ENCODE measurements at places on chromosomes 6 and 20.

- no peak overlapping the region for H3K4me3 ChIP-seq
- DNase-seq, result no peak
- H3K4me1 ChIP-seq, result no peaks in the 10 kb centered on the region
Observed at GRCh38 chr6:21264288-21265033, 329.1 kb upstream of the SOX4 start.

GRCh38 chr6:169589699-169590257 lies 112.1 kb downstream of the WDR27 start:
- H3K36me3 ChIP-seq, result no peaks in the 10 kb centered on the region
- DNase-seq, result peak; percentile 78
- H3K27ac ChIP-seq, result peak overlapping the region; percentile 87

DNA sequence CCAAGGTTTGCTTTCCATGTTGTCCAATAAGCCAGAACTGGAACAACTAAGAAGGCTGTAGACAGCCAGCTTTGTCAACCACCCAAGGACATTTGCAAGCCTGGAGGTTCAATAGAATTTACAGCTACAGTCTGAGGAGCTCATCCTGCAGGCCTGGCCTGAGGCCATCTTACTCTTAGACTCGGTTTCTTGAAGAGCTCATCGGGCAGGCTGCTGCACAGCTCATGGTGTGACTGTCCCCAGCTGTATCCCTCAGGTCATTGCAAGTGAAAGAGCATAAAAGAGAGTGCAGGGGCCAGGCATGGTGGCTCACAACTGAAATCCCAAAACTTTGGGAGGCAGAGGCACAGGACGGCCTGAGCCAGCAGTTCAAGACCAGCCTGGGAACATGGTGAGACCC lies 96.9 kb upstream of the FOXQ1 start:
- no peak for DNase-seq
- no peak overlapping the region for H3K27ac ChIP-seq
- no peaks in the 10 kb centered on the region for H3K4me1 ChIP-seq
- H3K36me3 ChIP-seq, result no peaks in the 10 kb centered on the region

- no peak overlapping the region for H3K4me3 ChIP-seq
- no peaks in the 10 kb centered on the region for H3K4me1 ChIP-seq
- no peak overlapping the region for H3K27ac ChIP-seq
- no peak for DNase-seq
Observed at GRCh38 chr6:36455486-36456027, 12.8 kb downstream of the KCTD20 start.

DNA sequence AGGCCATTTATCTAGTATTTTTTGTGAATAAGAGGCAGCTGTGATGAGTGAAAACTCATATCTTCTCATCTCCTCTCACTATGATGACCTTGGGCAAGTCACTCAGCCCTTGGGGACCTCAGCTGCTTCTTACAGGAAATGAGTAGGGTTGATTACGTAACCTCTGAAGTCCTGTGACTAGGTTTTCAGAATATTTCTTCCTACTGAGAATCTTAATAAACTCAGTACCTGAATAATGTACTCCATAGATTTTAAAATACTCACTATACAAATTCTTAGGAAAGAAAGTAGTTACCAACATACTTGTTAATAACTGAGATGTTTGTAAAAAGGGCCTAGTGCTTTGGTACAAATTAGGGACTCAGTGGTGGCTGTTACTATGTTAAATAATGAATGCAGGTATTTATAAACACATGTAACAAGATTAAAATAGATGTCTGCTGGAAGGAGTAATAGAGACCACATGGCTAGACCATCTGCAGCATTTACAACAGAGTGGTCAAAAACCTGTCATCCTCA lies 60.9 kb downstream of the RPRD1B start:
- H3K27ac ChIP-seq, result peak overlapping the region; percentile 95
- peaks cover 9% of the 10 kb centered on the region for H3K36me3 ChIP-seq
- H3K4me1 ChIP-seq, result peaks cover 60% of the 10 kb centered on the region
- no peak overlapping the region for H3K4me3 ChIP-seq
- H3K27me3 ChIP-seq, result no peaks in the 10 kb centered on the region

DNA sequence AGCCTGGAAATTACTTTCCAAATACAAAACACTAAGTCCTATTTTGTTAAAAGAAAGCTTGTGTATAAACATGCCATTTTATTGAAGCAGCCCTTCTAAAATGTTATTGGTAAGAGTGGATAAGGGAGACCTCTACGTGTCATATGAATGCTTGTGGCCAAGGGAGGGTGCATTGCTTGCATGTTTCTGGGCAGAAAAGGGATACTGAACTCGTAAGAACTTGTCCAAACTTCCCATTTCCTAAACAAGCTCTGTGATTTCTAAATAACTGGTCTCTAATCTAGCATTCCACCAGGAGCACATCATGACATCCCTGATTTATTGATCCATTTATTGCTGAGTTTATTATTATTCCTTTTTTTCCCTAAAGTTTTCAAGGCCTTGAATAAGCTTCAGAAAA lies 474.1 kb downstream of the CD109 start:
- H3K4me3 ChIP-seq, result no peak overlapping the region
- H3K27me3 ChIP-seq, result no peaks in the 10 kb centered on the region
- H3K36me3 ChIP-seq, result no peaks in the 10 kb centered on the region

DNA sequence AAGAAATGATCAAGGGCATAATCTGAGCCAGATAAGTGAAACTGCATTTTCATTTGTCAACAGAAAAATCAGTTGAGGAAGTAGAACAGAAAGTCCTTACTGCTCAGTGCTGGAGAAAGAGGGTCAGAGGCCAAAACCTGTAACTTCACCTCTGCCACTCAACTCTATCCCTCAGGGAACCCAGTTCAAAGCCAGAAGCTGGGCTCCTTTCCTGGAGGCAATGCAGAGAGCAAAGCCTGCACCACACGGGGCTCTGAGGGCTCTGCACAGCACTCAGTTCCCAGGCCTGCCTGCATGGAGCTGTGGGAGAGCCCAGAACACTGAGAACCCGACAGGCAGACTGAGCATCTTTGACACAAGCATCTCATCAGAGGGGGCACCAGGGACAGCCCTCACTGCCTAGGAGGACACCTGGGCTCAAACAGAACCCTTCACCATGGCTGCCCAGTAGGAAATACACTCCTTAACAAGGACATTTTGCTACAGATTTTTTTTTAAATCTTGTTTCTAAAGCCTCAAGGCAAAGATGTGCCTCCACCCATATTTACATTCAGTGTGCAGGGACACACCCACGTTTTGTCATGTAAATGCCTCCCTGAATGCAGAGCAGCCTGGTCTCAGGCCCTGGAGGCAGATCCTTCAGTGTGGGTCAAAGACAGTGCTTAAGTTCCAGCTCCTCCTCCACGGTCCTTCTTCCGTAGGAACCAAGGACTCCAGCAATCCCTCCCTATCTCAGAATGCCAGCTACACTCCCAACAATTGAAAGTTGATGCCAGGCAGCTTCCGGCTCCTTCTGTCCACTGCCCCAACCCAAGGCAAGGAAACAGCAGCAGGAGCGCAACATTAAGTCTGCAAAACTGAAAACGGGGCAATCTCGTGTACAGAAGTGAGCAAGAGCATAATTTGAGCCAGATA lies 6.6 kb downstream of the RNASET2 start:
- H3K4me3 ChIP-seq, result peak overlapping the region; percentile 46
- no peaks in the 10 kb centered on the region for H3K36me3 ChIP-seq
- H3K27me3 ChIP-seq, result no peaks in the 10 kb centered on the region
- DNase-seq, result peak; percentile 37
- H3K27ac ChIP-seq, result peak overlapping the region; percentile 82

GRCh38 chr6:92559003-92559402 lies 860.4 kb downstream of the EPHA7 start:
- no peak overlapping the region for H3K4me3 ChIP-seq
- DNase-seq, result no peak
- no peak overlapping the region for H3K27ac ChIP-seq
- H3K36me3 ChIP-seq, result no peaks in the 10 kb centered on the region
- H3K27me3 ChIP-seq, result no peaks in the 10 kb centered on the region

DNA sequence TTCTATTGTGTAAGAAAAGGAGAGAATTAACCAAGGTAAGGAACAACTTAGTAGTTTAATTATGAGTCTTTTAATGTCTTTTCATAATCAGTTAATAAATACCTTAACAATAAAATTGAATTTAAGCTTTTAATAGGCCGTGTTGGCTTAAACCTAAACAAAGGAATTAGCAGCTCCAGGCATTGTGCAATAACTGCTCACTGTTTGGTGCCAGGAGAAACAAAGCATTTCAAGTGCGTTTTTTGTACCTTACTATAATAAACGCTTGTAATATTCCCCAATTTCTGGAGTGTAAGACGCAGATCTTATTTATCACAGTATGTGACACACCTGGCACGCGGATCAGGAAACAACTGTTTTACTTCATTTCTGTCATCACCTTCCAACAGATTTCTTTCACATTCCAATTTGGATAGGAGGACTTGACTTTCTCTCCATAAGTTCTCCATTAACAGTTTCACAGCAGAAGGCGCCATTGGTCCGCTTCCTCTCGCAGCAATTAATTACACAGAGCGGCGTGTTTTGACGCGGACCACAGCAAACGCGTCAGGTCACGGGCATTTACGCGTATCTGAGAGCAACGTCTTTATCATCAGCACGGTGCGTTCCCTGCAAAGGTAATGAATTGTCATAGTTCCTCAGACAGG lies 335.8 kb upstream of the NT5E start:
- H3K36me3 ChIP-seq, result no peaks in the 10 kb centered on the region
- no peak overlapping the region for H3K4me3 ChIP-seq
- no peak for DNase-seq
- H3K27ac ChIP-seq, result no peak overlapping the region

DNA sequence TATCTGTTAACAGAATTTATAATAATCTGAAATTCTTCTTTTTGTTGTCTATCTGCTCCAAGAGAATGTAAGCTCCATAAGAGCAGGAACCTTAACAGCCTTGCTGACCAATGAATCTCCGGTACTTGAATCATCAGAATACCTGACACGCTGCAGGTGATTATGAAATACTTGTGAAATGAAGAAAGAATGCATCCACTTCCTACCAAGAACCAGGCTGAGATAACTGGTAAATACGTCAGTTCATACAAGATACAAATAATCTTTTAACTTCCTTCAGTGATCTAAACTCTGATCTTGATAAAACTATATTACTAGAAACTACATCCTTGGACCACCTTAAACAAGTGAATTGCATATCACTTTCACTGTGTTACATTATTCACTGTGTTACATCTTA lies 116.2 kb downstream of the MAP3K5 start:
- no peak overlapping the region for H3K27ac ChIP-seq
- H3K36me3 ChIP-seq, result peaks cover 6% of the 10 kb centered on the region
- no peak for DNase-seq

- no peak for DNase-seq
- no peaks in the 10 kb centered on the region for H3K4me1 ChIP-seq
- no peak overlapping the region for H3K4me3 ChIP-seq
Observed at GRCh38 chr6:118506071-118506638, 41.9 kb upstream of the PLN start.

DNA sequence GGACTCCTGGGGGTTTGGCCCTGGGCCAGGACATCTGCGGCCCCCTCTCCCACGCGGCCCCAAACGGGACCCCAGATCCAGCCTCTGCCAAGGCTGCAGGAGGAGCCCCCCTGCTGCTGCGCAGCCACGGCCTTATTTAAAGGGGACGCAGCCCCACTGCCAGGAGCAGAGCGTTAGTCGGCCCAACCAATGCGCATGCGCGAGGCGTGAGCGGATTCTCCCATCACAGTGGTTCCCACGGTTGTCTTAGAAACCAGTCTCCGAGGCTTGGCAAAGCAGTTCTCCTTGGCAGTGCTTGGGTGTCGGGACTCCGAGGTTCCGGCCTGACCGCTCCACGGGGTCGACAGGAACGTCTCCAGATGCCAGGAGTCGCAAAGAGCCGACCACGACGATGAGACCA lies 288.3 kb upstream of the ZNF337 start:
- no peaks in the 10 kb centered on the region for H3K4me1 ChIP-seq
- no peak overlapping the region for H3K27ac ChIP-seq
- DNase-seq, result peak; percentile 41
- no peaks in the 10 kb centered on the region for H3K27me3 ChIP-seq
- H3K36me3 ChIP-seq, result no peaks in the 10 kb centered on the region

GRCh38 chr6:38346291-38347079 lies 293.2 kb downstream of the BTBD9 start:
- no peak for DNase-seq
- no peak overlapping the region for H3K4me3 ChIP-seq
- H3K36me3 ChIP-seq, result peaks cover 11% of the 10 kb centered on the region
- no peaks in the 10 kb centered on the region for H3K4me1 ChIP-seq
- H3K27me3 ChIP-seq, result no peaks in the 10 kb centered on the region

DNA sequence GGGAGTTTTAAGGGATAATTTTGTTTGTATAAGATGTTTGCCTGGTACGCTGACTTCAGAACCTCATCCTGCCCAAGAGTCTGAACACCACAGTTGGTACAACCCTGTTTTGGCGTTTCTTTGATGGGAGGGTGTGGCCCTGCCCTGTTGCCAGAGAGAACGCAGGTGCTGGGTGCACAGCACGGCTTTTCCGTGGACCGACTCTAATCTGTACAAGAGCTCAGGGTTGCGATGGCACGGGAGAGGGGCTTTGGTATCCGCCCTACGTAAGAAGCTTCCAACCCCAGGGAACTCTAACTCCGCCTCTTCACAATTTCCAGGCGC lies 1.3 kb downstream of the CYP24A1 start:
- H3K27me3 ChIP-seq, result peaks cover 28% of the 10 kb centered on the region
- H3K27ac ChIP-seq, result no peak overlapping the region
- DNase-seq, result no peak
- no peak overlapping the region for H3K4me3 ChIP-seq

DNA sequence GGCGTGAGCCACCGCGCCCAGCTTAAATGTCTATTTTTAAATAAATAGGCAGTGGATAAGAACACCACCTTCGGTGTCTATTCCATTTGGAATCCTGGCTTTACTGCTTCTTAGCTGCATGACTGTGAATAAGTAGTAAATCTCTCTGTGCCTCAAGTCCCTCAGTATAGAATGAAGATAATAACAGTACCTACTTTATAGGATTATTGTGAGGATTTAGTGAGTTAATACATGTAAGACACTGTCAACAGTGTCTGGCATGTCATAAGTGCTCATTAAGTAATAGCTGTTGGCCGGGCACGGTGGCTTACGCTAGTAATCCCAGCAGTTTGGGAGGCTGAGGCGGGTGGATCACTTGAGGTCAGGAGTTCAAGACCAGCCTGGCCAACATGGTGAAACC lies 10.1 kb downstream of the TPX2 start:
- no peaks in the 10 kb centered on the region for H3K4me1 ChIP-seq
- DNase-seq, result no peak
- no peaks in the 10 kb centered on the region for H3K36me3 ChIP-seq
- no peak overlapping the region for H3K27ac ChIP-seq

Measured in B cell (primary cell).